ENCODE measurements at places on chromosomes 4 and X. TPM values are rescaled to one million over a fixed set of nuclear protein-coding genes. Genes with fewer than 3 reads are reported as not detected.

Gene SYN1
- under 0.01 TPM for total RNA-seq

Gene NAP1L2
- total RNA-seq = 3.0 TPM

Gene NXF2
- total RNA-seq = not detected

Gene JADE3
- 6.8 TPM for total RNA-seq

Gene LETM1
- 85.8 TPM for total RNA-seq

Gene SASH3
- total RNA-seq = not detected

Gene PASD1
- not detected for total RNA-seq

Gene CCKAR
- not detected for total RNA-seq

Gene TRPC3
- under 0.01 TPM for total RNA-seq

Gene DMRTC1
- total RNA-seq = not detected

Gene MAGEE2
- total RNA-seq = not detected

Gene SORCS2
- total RNA-seq = not detected

Gene SEPSECS
- total RNA-seq = 5.3 TPM

Gene CTAG2
- total RNA-seq = not detected

Gene PCSK1N
- not detected for total RNA-seq

Gene SATL1
- total RNA-seq = not detected

Gene STEEP1
- total RNA-seq = 51.5 TPM

Gene NUP54
- total RNA-seq = 50.3 TPM

Gene CFI
- total RNA-seq = 66.7 TPM

Gene MORC4
- 8.1 TPM for total RNA-seq

Gene TCEAL9
- 61.4 TPM for total RNA-seq

Gene CXCL5
- 0.50 TPM for total RNA-seq

Gene NPY2R
- 0.13 TPM for total RNA-seq
